ENCODE measurements at places on chromosomes 2 and 18.
A peak's percentile ranks its signal among the peaks of the same experiment; 100 is the strongest.

- ATAC-seq: no peak
Observed at GRCh38 chr2:9488583-9489547, 14.5 kb downstream of the IAH1 start.

GRCh38 chr2:125424266-125424785 is 1231.6 kb upstream of the GYPC start:
- ATAC-seq: no peak

- peak; percentile 31 for ATAC-seq
Observed at GRCh38 chr2:12861344-12861930, 144.7 kb downstream of the TRIB2 start.

DNA sequence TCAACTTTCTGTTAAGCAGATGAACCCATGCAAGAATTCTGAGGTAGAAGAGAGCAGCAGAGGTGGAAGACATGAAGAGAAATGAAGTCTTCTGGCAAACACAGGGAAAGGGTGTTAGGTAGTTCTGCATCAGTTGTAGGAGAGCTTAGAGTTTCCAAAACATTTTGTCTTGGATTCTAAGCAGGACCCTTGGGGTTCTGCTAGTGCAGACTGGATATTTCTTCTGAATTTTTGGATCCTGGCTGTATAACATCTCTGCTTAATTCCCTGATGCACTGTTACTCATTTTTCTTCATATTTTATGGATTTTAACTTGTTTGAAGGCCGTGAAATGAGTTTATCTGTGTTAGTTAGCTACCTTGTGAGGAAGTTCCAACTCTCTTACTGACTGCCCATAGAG is 208.7 kb upstream of the SLC35G4 start:
- no peak for ATAC-seq

- no peak for ATAC-seq
Observed at GRCh38 chr2:56234241-56234640, 50.5 kb downstream of the CCDC85A start.

DNA sequence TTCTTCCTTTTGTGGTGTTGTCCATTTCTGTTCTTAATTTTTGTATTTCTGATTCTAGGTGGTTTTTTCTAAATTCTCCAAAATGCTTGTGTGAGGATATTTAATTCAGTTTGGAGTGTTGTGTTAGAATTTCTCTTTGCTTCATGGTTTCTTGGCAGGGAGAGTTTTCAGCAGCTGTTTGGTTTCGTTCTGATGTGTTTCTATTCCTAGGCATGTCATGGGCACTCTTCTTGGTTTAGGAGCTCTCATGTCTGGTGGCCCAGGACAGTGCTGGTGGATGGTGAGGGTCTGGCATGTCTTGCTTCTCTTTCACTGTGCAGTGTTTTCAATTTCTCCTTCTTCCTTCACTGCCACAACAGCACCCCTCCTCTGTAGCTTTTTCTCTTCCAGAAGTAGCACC is 52.9 kb downstream of the OSBPL6 start:
- no peak for ATAC-seq

DNA sequence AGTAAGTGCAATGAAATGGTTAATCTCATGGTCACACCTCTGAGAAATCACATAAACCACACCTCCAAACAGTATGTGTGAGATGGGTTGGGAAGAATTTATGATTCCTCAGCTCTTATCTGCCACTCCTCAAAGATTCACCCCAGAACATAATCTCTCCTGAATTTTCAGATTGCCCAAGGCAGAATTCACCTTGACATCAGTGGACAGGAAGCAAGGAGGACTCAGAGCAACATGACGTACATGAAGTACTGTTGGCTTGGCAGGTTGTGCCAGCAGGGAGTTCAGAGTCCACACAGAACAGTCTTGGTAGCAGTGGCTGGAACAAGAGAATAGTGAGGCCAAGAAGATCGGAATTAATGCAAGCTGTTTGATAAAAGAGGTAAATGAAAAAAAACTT is 31.7 kb upstream of the CYBRD1 start:
- no peak for ATAC-seq

GRCh38 chr2:165253178-165253577 is 14.0 kb downstream of the SCN2A start:
- no peak for ATAC-seq

DNA sequence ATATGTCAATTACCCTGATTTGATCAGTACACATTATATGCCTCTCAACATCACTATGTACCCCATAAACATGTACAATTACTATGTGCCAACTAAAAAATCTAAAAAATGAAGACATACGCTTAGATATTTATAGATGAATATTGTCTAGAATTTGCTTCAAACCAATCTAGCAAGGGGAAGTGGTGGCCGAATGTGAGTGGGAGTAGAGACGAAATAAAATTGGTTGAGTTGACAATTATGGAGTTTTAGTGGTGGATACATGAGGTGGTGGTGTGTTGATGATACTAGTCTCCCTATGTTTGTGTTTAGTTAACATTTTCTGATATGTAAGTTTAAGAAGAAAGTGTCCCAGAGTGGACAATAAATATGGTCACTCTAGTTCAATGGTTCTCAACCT is 49.0 kb downstream of the SDC1 start:
- ATAC-seq: no peak

- peak; percentile 65 for ATAC-seq
Observed at GRCh38 chr2:176997074-176997791, 215.4 kb upstream of the HNRNPA3 start.

DNA sequence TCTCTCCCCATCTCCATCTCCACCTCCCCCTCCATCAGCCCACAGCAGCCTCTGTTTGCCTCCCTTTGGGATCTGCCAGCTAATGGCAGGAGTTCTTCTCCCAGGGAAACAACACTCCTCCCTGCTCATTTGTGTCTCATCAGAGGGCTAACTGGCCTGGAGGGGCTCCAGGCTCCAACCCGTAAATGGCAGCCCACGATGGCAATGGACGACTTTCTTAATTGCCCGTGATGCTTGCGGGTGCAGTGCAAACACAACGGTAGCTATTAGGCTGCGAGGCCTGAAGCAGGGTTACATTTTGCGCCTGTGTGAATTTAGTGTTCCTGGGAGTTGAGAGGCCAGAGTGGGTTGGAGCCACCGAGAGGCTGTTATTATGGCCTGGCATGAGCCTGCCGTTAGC is 285.1 kb downstream of the TNS1 start:
- no peak for ATAC-seq

GRCh38 chr18:26764586-26764985 is 100.9 kb downstream of the AQP4 start:
- no peak for ATAC-seq

- ATAC-seq: no peak
Observed at GRCh38 chr2:176500901-176501300, 231.7 kb downstream of the MTX2 start.

- no peak for ATAC-seq
Observed at GRCh38 chr18:51559902-51560287, 362.4 kb upstream of the MEX3C start.

DNA sequence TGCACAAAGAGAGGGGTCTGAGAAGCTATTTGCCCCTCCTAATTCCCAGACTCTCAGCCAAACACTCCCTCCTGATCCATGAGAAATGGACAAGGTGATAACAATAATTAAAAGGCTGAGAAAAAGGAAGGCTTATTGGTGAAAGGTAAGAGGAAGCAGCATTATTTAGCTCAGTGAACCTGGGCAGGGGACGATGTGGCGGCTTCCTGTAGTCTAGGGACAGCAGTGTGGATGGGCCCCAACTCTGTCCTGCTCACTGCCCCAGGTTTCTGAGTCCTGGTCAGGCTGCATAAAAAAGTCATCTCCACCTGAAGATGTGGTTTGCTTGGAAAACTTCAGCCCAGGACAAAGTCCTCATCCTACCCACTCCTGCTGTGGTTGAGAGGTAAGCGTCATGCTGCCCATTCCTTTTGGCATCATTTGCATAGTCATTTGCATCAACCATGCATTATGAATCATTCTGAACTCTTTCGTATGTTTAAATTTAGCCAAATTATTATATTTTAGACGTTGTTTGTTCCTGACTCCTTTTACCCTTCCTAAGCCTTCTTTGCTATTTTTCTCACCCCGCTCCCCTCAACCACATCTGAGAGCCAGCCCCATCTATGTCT is 126.8 kb downstream of the CLIP4 start:
- no peak for ATAC-seq

DNA sequence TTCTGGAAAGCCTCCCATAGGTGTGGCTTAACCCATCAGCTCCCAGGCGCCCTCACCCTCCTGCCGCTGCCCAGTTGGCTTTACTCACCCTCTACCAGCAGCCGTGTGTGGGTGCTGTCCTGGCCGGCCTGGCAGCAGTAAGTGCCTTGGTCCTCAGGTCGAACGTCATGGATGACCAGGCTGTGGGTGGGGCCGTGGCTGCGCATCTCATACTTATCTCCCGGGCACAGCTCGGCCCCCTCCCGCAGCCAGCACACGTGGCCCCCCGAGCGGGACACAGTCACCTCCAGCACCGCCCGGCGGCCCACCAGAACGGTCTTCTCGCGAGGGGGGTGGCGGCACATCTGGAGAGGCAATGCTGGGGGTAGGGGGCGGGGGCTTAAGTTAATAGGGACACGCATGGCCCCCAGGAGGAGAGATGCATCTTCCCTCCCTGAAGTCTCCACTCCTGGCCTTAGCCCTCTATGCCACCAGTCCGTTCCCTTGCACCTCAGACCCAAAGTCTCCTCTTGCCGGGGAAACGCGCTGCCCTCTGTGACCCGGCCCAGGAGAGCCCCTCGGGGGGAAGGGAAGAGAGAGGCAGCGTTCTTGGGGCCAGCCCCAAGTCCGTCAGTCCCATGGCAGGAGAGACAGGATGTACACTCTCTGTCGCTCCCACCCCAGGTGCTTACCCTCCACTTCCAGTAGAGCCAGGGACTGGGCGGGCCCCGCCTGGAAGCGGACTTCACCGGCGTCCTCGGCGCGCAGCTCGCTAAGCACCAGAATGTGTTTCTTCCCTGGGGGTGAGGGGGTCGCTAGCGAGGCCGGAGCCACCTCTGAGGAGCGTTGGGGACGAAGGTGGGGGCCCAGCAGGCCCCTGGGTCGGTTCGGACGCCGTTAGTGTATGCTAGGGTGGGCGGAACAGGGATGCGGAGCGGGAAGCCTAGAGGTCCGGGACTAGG is 7.9 kb downstream of the TMEM198 start:
- ATAC-seq: peak; percentile 31

GRCh38 chr2:239609607-239610310 is 208.9 kb upstream of the HDAC4 start:
- no peak for ATAC-seq

All from esophagus mucosa (tissue), 1 donor.